ENCODE measurements at places on chromosomes 1 and 21.

DNA sequence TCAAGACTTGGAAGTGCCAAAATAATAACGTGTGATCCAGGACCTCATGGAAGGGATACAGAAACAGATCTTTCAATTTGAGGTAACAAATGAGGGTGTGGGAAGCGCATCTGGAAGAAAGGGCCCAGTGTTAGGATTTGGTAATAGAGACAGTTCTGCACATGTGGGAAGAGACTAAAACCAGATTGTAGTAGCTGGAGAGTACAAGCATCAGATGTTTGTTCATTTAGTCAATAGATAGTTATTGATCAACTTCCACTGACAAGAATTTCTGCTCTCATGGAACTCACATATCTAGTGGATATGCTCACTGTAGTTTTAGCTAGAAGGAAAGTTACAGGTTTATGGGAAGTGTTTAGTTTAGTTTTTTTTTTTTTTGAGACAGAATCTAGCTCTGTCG lies 153.6 kb downstream of the TLR5 start:
- no peak for DNase-seq

GRCh38 chr1:121595089-121595488 lies 410.3 kb downstream of the SRGAP2C start:
- no peak for DNase-seq

DNA sequence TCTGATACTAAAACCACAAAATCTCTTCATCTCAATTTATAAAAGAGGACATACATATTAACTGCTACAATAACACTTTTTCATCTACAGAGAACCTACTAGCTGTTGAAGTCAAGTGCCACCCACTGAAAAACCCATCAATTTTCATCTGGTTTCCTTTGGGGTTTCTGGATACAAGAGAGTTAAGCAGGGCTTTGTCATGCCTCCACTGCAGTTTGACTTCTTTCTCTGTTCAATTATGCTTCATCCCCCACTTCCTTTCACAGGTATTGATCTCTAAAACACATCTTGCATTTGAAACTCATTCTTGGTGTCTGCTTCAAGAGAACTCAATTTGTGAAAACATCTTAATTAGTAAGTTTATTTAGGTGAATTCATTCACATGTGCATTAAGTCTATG lies 60.5 kb upstream of the ANGPTL3 start:
- no peak for DNase-seq

GRCh38 chr1:2346691-2347408 lies 44.5 kb downstream of the MORN1 start:
- DNase-seq: no peak

GRCh38 chr1:172472495-172472894 lies 28.6 kb upstream of the PIGC start:
- DNase-seq: no peak

- DNase-seq: no peak
These were observed 28.4 kb downstream of the HSPA13 start for GRCh38 chr21:14354515-14354914.

- no peak for DNase-seq
These were observed 57.6 kb upstream of the CD34 start for GRCh38 chr1:207968521-207969009.

GRCh38 chr1:157081707-157082106 lies 17.9 kb downstream of the ETV3L start:
- no peak for DNase-seq

DNA sequence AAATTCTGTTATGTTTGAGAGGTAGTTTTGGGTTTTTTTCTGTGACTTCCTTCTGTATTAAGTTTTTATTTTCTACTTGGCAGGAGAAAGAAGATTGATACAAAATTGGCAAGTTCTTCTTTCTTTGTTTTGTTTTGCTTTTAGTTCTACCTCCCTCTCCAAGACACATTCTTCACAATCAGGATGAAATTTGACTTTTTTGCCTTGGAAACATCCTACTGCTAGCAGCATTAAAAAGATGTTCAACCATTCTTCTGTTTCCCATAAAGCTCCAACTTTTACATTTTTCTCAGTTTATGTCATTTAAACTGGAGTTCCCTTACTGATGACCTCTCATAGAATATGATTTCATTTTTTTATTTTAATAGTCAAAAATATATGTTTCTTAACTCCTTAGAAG lies 234.8 kb downstream of the NCAM2 start:
- no peak for DNase-seq

GRCh38 chr1:93687542-93687941 lies 5.9 kb upstream of the BCAR3 start:
- DNase-seq: no peak

GRCh38 chr1:230632273-230632873 lies 9.9 kb upstream of the COG2 start:
- DNase-seq: peak; percentile 71

DNA sequence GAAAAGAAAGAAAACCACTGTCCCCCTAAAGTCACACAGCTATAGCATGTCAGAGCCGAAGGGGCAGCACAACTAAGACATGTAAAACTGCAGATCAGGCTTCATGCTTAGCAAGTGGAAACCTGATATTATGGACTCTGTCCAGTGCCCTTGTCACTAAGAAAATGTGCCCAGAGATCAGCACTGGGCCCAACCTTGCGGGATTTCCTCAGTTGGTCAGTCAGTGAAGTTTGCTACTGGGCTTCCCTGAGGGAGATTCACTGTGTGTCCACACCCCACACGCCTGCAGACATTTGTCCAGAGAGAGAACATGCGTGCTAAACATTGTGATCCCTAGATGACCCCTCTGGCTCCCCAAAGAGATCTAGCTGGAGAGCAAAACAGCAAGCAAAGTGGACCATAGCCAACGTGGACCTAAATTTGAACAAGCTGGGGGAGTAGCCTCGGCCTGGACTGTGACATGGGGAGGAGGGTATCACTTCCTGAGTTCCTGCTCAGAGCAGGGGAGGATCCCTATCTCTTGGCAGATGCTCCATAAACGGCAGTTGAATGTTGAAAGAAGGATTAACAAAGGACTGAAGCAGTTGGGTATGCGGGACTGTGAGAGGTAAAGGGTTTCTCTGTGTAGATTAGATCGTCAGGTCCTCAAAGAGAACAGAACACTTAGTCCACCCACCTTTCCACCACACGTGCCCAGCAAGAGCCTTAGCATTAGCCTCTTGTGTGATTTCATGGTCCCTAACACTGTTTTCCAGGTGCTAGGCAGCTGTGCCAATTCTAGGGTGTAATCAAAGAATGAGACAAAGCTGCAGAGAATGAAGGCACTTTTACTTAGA lies 53.6 kb downstream of the GLUL start:
- peak; percentile 8 for DNase-seq
